Activated CD8-positive, alpha-beta T cell treated with anti-CD3 and anti-CD28 coated beads, Interleukin-2, amount 10 ng/mL, durations not matched to agents 7 days and 5 days (primary cell): ENCODE measurements at places on chromosomes 16 and 17. TPM values are rescaled to one million over a fixed set of nuclear protein-coding genes. Genes with fewer than 3 reads are reported as not detected.

DNA sequence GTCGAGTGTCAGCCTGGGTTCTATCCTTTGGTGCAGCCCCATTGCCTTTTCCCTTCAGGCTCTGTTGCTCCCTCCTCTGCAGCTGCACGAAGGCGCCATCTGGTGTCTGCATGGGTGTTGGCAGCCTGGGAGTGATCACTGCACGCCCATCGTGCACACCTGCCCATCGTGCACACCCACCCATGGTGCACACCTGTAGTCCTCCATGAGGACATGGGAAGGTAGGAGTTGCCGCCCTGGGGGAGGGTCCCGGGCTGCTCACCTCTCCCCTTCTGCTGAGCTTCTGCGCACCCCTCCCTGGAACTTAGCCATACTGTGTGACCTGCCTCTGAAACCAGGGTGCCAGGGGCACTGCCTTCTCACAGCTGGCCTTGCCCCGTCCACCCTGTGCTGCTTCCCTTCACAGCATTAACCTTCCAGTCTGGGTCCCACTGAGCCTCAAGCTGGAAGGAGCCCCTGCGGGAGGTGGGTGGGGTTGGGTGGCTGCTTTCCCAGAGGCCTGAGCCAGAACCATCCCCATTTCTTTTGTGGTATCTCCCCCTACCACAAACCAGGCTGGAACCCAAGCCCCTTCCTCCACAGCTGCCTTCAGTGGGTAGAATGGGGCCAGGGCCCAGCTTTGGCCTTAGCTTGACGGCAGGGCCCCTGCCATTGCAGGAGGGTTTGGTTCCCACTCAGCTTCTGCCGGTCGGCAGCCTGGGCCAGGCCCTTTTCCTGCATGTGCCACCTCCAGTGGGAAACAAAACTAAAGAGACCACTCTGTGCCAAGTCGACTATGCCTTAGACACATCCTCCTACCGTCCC is 2.9 kb downstream of the CTRL start:
- peaks cover 22% of the 10 kb centered on the region for H3K36me3 ChIP-seq
- H3K4me3 ChIP-seq: no peak overlapping the region
- H3K27ac ChIP-seq: no peak overlapping the region
- peaks cover 2% of the 10 kb centered on the region for H3K4me1 ChIP-seq
- no peaks in the 10 kb centered on the region for H3K27me3 ChIP-seq

DNA sequence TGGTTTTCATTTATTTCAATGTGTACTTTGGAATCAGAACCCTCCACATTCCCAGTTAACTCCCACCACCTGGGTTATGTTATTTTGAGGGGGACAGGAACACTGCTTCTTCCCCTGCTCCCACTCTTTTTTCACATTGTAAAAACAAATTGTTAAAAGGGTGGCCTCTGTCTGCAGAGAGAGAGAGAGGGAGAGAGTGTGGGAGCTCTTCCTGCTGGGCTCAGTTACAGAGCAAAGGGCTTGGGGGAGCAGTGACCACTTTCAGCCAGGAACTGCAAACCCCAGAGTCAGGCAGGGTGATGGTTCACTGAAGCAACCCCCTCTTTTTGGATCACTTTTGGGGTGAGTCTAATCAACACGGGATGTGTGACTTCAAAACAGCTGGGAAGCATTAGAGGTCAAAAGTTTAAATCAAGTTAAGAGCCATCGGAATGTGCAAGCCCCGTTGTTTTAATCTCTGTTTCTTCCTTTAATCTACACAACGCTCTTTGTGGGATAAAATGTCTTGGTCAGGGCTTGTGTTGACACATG is 577.0 kb upstream of the CDH11 start:
- no peak overlapping the region for H3K27ac ChIP-seq
- no peak overlapping the region for H3K4me3 ChIP-seq
- no peaks in the 10 kb centered on the region for H3K36me3 ChIP-seq
- DNase-seq: no peak
- H3K27me3 ChIP-seq: no peaks in the 10 kb centered on the region

DNA sequence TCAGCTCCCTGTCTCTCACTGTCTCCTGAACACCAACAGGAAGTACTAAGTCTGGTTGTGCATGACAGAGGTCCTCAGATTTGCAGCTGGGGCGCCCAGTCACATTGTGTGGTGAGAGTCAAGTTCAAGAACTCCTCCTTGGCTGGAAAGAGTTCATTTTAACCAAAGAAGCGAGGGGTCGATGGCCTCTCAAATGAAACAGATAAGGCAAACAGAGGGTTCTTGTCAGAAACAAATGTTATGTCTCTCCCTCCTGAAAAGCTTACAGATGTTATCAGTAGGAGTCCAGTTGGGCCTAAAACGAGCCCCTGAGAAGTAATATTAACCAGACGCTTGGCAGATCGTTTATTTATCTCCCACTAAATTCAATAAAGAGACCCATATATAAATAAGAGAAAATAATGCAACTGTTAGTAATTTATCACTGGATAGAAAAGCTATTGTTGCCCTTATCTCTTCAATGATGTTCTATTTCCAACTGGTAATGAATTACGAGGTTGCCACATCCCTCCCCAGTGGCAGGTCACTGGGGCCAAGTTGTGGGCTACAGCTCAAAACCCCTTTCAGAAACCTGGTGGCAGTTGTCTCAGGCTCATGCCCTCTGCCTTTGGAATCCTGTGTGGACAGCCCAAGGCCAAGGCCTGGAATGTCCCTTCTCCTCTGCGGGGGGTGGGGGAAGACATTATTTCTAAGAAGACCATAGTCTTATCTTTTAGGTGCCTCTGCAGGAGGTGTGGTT is 307.5 kb upstream of the DYNLRB2 start:
- H3K4me3 ChIP-seq: no peak overlapping the region
- DNase-seq: no peak
- H3K4me1 ChIP-seq: no peaks in the 10 kb centered on the region
- H3K36me3 ChIP-seq: no peaks in the 10 kb centered on the region
- no peak overlapping the region for H3K27ac ChIP-seq

NPIPA5 gene
- 4.7 TPM for total RNA-seq

- H3K4me3 ChIP-seq: no peak overlapping the region
- peaks cover 3% of the 10 kb centered on the region for H3K36me3 ChIP-seq
- H3K27ac ChIP-seq: no peak overlapping the region
- peaks cover 30% of the 10 kb centered on the region for H3K27me3 ChIP-seq
- H3K4me1 ChIP-seq: peaks cover 18% of the 10 kb centered on the region
Measured at GRCh38 chr16:82936941-82937551, 310.3 kb downstream of the CDH13 start.

DNA sequence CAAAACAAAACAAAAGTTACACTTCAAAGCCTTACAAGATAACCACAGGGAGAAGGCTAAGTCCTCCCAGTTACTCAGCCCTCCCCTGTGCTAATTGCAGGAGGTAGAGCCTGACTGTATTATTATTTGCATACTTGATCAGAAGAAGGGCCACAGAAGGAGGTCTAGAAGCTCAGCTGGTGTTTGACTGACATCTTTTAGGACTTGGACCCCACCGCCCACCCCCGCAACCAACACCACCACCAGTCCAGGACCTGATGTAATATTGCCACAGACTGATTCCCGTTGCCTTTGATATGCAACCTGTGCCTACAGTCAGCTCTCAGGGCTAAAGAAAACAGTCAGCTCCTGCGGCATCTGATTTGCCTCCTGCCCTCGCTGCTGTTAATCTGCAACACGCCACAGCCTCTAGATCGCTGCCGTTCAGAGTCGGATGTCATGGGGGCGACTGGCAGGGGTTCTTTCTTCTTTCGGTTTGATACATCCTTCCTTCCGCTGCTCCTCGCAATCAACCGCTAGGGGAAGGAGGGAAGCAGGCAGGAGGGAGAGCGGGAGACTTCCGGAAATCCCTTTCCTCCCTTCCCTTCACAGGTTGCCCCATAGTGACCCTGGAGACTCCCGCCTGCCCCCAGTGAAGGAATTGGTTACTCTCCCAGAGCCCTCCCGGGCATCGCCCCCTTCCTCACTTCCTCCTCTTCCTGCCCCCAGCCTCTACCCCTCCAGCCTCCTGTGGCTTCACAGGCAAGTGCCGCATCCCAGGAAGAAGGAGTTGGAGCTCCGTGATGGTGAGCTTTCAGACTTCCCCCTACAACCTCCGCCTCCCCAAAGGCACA is 90.5 kb upstream of the SOX9 start:
- DNase-seq: peak; percentile 44
- H3K27me3 ChIP-seq: peaks cover 2% of the 10 kb centered on the region
- H3K4me3 ChIP-seq: peak overlapping the region; percentile 58
- peak overlapping the region; percentile 49 for H3K27ac ChIP-seq
- no peaks in the 10 kb centered on the region for H3K36me3 ChIP-seq

GRCh38 chr16:5841974-5842373 is 744.4 kb upstream of the EEF2KMT start:
- H3K4me1 ChIP-seq: no peaks in the 10 kb centered on the region
- no peaks in the 10 kb centered on the region for H3K27me3 ChIP-seq
- H3K27ac ChIP-seq: no peak overlapping the region
- no peak overlapping the region for H3K4me3 ChIP-seq

GRCh38 chr16:77271532-77272426 is 72.6 kb downstream of the SYCE1L start:
- no peak overlapping the region for H3K4me3 ChIP-seq
- no peaks in the 10 kb centered on the region for H3K4me1 ChIP-seq
